Progenitor cell of endocrine pancreas (in vitro differentiated cells): ENCODE measurements at places on chromosomes 1 and 21. TPM values are rescaled to one million over a fixed set of nuclear protein-coding genes. Genes with fewer than 3 reads are reported as not detected.
A peak's percentile ranks its signal among the peaks of the same experiment; 100 is the strongest.

The DOCK7 gene
- 73.1 and 83.0 TPM in 2 replicates for total RNA-seq

DNA sequence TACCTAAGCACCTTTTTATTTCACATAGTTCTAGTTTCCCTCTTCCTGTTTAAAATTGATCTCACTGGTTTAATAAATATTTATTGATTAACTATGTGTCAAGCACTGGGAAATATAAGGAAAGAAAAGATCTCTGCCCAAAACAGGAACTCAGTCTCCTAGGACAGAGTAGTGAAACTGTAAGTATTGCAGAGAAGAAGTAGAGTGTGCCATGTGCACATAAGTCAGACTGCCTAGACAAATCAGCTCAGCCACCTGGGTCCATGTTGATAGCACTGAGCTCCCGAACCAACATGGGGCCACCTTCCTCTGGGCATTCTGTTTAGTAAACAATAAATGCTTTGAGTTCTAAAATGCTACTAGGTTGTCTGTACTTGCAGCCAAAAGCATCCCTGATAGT, 9.8 kb upstream of the SSX2IP start:
- no peak overlapping the region for H3K27ac ChIP-seq
- no peaks in the 10 kb centered on the region for H3K36me3 ChIP-seq
- no peak overlapping the region for H3K4me3 ChIP-seq
- H3K27me3 ChIP-seq, result peaks cover 3% of the 10 kb centered on the region

GRCh38 chr1:215599418-215600074, 32.4 kb downstream of the KCTD3 start:
- no peak overlapping the region for H3K4me3 ChIP-seq
- no peak for DNase-seq
- peak overlapping the region; percentile 9 for H3K27ac ChIP-seq
- H3K4me1 ChIP-seq, result peaks cover 15% of the 10 kb centered on the region
- peaks cover 41% of the 10 kb centered on the region for H3K36me3 ChIP-seq

GRCh38 chr1:240338837-240339236, 247.2 kb downstream of the FMN2 start:
- H3K27me3 ChIP-seq, result no peaks in the 10 kb centered on the region
- no peak for DNase-seq
- no peaks in the 10 kb centered on the region for H3K36me3 ChIP-seq
- H3K4me3 ChIP-seq, result no peak overlapping the region

DNA sequence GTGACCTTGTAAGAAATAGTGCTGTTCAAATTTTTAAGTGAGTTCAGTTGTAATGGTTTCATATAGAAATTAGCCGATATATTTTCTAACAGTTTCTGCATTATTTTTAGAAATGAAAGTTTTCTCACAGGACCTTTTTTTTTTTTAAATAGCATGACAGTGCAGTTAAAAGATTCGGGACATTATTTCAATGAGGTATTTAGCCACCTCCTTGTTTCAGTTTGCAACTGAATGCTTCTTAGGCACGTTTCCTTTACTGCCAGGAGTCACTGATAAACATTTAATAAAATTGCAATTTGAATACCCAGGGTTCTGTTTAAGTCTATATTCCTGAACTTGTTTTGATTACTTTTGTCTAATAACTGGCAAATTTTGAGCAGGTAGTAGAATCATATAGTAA, 304.7 kb downstream of the TM2D1 start:
- no peaks in the 10 kb centered on the region for H3K36me3 ChIP-seq
- no peak for DNase-seq
- no peak overlapping the region for H3K4me3 ChIP-seq
- no peaks in the 10 kb centered on the region for H3K27me3 ChIP-seq

DNA sequence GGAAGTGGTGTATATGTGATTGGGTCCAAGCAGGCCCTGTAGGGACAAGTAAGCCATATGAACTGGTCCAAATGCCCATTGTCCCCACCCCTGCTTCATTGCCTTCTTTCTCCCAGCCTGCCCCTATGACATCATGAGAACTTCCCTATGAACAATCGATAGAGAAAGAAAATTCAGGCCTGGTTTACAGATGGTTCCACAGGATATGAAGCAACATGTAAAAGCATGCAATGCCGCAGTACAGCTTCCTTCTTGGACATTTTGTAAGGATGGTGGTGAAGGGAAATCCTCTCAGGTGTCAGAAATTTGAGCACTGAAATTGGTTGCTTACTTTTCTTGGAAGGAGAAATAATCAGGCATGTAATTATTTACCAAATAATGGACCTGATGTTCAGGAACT, 581.7 kb downstream of the MRPL39 start:
- no peaks in the 10 kb centered on the region for H3K36me3 ChIP-seq
- DNase-seq, result no peak
- H3K27me3 ChIP-seq, result no peaks in the 10 kb centered on the region

- H3K4me1 ChIP-seq, result no peaks in the 10 kb centered on the region
- peak; percentile 8 for DNase-seq
- no peaks in the 10 kb centered on the region for H3K36me3 ChIP-seq
- H3K4me3 ChIP-seq, result no peak overlapping the region
- no peak overlapping the region for H3K27ac ChIP-seq
These were observed 27.3 kb downstream of the COL6A2 start for GRCh38 chr21:46124926-46125845.

GRCh38 chr1:233300326-233300725, 4.8 kb upstream of the PCNX2 start:
- peaks cover 3% of the 10 kb centered on the region for H3K4me1 ChIP-seq
- H3K27ac ChIP-seq, result no peak overlapping the region
- no peak for DNase-seq
- H3K4me3 ChIP-seq, result no peak overlapping the region
